H9 (cell line): ENCODE measurements at places on chromosomes 6 and 20. TPM values are rescaled to one million over a fixed set of nuclear protein-coding genes. Genes with fewer than 3 reads are reported as not detected.

DNA sequence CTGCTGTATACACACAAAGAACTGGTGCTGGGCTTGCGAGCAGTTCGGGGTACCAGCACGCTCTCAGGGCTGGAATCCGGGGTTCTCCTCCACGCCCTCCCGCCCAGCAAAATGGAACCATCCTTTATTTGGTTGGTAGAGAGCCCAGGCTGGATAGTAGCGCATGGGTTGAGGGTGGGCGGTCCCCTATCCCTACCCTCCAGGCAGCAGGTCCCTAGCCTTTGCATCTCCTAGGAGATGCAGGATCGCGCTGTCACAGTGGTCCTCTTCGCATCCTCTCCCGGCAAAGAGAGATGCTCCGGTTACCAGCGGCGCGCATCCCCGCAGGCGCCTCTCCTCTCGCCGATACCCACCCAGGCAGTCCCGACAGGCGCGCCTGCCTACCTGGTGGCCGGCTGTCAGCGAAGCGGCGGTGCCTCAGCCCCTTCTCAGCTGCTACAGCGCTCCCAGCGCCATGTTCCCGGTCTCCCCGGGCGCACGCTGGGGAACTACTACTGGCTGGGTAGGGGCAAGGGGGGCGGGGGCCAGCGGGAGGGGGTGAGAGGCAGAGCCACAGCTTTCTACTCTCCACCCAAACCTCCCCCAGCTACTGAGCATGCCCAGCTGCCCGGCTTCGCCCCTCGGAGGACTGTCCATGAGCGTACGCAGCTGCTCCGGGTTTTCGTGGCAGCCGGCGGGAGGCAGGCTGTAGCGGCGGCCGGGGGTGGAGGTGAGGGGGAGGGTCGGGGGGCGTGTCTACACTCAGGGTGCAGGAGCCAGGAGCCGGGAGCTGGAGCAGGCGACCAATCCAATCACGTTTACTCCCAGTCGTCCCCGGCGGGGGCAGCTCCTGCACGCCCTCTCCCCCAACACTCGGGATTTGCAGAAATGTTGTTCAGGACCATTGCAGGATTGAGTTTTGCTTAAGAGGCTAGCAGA lies at the start of gene PAK5:
TSS of gene PAK5 (minus strand) at position 699 of the 918 bp plus-strand sequence. CDS start 194,748 bp downstream, outside the sequence.
- H3K27me3 ChIP-seq = peaks cover 10% of the 10 kb centered on the region; the same call in 1 of the 2 replicates
- no peaks in the 10 kb centered on the region for H3K36me3 ChIP-seq
- peak; percentile 97 for DNase-seq
- 0 out of 2 replicates have a peak, but pooled peaks cover 2% of the 10 kb centered on the region for H3K4me1 ChIP-seq
- H3K4me3 ChIP-seq = peak within 1 kb of the TSS; percentile 85
- no peak within 1 kb of the TSS for H3K27ac ChIP-seq

GRCh38 chr6:156427345-156427744 lies 349.8 kb upstream of the ARID1B start:
- H3K27ac ChIP-seq = no peak overlapping the region
- H3K4me1 ChIP-seq = no peaks in the 10 kb centered on the region
- no peaks in the 10 kb centered on the region for H3K27me3 ChIP-seq
- DNase-seq = no peak

GRCh38 chr6:90907931-90908655 lies 321.2 kb upstream of the MAP3K7 start:
- no peaks in the 10 kb centered on the region for H3K4me1 ChIP-seq
- no peaks in the 10 kb centered on the region for H3K27me3 ChIP-seq
- no peaks in the 10 kb centered on the region for H3K36me3 ChIP-seq
- DNase-seq = no peak
- no peak overlapping the region for H3K4me3 ChIP-seq
- no peak overlapping the region for H3K27ac ChIP-seq

- no peak overlapping the region for H3K27ac ChIP-seq
- H3K4me3 ChIP-seq = no peak overlapping the region
Measured at GRCh38 chr20:22582386-22582963, 1.9 kb downstream of the FOXA2 start.

- H3K36me3 ChIP-seq = no peaks in the 10 kb centered on the region
- no peak for DNase-seq
- H3K27ac ChIP-seq = no peak overlapping the region
- no peaks in the 10 kb centered on the region for H3K4me1 ChIP-seq
- no peak overlapping the region for H3K4me3 ChIP-seq
- no peaks in the 10 kb centered on the region for H3K27me3 ChIP-seq
Measured at GRCh38 chr6:39958947-39959346, 24.7 kb upstream of the MOCS1 start.

DNA sequence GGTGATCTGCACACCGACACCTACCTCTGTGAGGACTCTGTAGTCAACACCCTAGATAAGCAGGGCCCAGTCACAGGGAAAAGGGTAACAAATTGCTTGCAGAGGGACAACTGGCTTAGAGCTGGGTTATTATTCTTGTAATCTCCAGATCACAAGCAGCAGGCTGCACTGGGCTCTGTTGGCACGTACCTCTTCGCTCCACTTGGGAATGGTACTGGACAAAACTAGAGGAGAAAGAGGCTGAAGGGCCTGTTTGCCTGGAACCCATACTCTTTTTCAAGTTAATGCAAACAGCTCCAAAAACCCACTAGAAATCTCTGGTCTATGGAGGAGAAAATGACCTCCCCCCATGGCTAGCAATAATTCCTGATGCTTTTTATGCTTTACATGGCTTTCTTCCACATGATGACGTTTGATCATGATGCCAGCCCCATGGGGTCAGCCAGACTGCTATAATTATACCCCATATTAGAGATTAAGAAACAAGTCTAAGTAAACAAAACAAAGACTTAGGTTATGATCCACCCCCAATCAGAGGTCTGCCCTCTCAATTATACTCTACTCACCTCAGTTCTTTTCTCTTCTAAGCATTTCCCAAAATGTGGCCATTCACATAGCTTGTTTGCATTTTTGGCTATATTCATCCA lies 190.0 kb downstream of the UNC5CL start:
- no peaks in the 10 kb centered on the region for H3K27me3 ChIP-seq
- DNase-seq = no peak
- no peak overlapping the region for H3K4me3 ChIP-seq
- 0 out of 2 replicates have a peak, but pooled peaks cover 2% of the 10 kb centered on the region for H3K4me1 ChIP-seq

DNA sequence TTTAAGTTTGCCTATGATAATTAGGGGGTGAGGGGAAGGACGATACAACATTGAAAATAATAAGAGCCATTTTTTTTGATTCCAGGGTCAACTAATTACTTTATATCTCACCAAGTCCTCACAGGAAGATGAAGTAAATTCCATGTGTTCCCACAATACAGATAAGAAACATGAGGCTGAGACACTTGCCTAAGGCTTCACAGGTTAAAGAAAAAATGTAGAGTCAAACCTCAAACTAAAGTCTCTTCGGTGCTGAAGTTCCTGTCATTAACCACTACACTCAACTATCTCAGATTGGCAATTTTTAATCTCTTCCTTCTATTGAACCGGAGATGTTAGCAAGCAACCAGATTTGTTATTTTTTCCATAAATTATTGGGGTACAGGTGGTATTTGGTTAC lies 33.0 kb downstream of the MRAP2 start:
- H3K4me1 ChIP-seq = peaks cover 10% of the 10 kb centered on the region
- no peak for DNase-seq
- no peaks in the 10 kb centered on the region for H3K27me3 ChIP-seq
- H3K36me3 ChIP-seq = peaks cover 13% of the 10 kb centered on the region

- H3K27me3 ChIP-seq = no peaks in the 10 kb centered on the region
- peaks cover 4% of the 10 kb centered on the region; the same call in 1 of the 2 replicates for H3K36me3 ChIP-seq
- no peak overlapping the region for H3K4me3 ChIP-seq
- DNase-seq = no peak
- H3K27ac ChIP-seq = no peak overlapping the region
Measured at GRCh38 chr6:81204731-81205130, 547.8 kb downstream of the TENT5A start.

DNA sequence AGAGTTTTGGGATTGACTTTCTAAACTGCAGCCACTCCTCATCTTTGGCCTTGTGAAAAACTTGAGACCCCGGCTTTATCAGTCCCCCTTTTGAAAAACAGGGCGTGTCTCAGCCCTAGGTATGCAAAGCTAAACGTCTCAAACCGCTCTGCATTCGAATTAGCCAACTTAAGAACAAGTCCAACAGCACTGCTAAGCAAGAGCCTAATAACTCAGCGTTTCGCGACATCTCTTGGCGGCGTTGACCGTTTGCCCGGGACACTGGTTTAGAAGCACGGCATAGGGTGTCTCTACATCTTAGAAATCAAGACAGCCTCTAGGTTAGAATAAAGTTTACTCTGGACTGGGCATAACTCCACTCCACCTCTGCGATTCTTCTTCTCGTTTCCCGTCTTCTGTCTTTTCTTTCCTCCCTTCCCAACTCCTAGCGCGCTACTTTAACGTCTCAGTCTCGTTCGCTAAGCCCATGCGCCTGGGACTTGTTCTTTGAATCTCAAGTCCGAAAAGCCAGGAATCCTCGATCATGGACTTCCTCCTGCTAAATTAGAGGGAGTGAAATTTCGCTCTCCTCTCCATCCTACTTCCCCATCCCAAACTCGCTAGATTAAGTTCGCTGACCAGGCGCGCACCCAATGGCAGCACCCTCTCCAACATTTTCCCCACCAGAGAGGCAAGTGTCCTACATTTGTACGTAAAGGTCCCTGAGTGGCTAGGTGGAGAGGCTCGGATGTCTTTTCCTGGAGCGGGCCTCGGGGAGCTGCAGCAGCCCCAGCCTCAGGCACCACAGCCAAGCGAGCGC lies 10.5 kb upstream of the TFAP2A start:
- H3K4me1 ChIP-seq = no peaks in the 10 kb centered on the region; the same call in 1 of the 2 replicates
- no peaks in the 10 kb centered on the region for H3K36me3 ChIP-seq
- no peak overlapping the region for H3K27ac ChIP-seq
- H3K4me3 ChIP-seq = peak overlapping the region; percentile 49
- H3K27me3 ChIP-seq = peaks cover 77% of the 10 kb centered on the region

GRCh38 chr6:62035952-62036351 lies 250.1 kb downstream of the KHDRBS2 start:
- no peaks in the 10 kb centered on the region for H3K27me3 ChIP-seq
- H3K36me3 ChIP-seq = peaks cover 7% of the 10 kb centered on the region
- H3K4me3 ChIP-seq = no peak overlapping the region
- H3K4me1 ChIP-seq = no peaks in the 10 kb centered on the region; the same call in 1 of the 2 replicates
- H3K27ac ChIP-seq = no peak overlapping the region

DNA sequence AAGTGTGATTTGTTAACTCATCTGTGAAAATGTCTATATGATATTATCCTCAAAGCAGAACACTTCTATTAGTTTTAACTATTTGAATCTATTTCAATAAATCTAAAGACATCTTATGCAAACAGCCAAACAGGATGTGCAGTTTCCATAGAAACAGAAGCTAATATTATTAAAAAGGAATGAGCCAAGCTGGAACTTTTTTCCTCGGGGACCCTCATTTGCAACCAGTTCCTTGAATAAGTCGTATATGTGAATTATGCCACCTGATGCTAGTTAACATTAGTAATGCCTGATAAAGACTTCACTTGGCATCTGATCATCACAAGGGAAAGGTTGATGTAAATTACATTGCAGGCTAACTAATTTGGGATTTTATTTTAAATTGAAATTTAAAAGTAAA lies 216.9 kb upstream of the SMLR1 start:
- H3K4me3 ChIP-seq = no peak overlapping the region
- H3K36me3 ChIP-seq = no peaks in the 10 kb centered on the region
- H3K27ac ChIP-seq = no peak overlapping the region

GRCh38 chr6:143958839-143959399 lies 49.1 kb downstream of the PLAGL1 start:
- peak overlapping the region; percentile 64 for H3K4me3 ChIP-seq
- no peak overlapping the region for H3K27ac ChIP-seq
- no peaks in the 10 kb centered on the region for H3K36me3 ChIP-seq
- peak; percentile 90 for DNase-seq
- peaks cover 70% of the 10 kb centered on the region for H3K27me3 ChIP-seq

GRCh38 chr6:138287144-138287955 lies 69.1 kb upstream of the PBOV1 start:
- no peak overlapping the region for H3K4me3 ChIP-seq
- H3K36me3 ChIP-seq = peaks cover 8% of the 10 kb centered on the region
- H3K27me3 ChIP-seq = no peaks in the 10 kb centered on the region
- H3K27ac ChIP-seq = no peak overlapping the region

DNA sequence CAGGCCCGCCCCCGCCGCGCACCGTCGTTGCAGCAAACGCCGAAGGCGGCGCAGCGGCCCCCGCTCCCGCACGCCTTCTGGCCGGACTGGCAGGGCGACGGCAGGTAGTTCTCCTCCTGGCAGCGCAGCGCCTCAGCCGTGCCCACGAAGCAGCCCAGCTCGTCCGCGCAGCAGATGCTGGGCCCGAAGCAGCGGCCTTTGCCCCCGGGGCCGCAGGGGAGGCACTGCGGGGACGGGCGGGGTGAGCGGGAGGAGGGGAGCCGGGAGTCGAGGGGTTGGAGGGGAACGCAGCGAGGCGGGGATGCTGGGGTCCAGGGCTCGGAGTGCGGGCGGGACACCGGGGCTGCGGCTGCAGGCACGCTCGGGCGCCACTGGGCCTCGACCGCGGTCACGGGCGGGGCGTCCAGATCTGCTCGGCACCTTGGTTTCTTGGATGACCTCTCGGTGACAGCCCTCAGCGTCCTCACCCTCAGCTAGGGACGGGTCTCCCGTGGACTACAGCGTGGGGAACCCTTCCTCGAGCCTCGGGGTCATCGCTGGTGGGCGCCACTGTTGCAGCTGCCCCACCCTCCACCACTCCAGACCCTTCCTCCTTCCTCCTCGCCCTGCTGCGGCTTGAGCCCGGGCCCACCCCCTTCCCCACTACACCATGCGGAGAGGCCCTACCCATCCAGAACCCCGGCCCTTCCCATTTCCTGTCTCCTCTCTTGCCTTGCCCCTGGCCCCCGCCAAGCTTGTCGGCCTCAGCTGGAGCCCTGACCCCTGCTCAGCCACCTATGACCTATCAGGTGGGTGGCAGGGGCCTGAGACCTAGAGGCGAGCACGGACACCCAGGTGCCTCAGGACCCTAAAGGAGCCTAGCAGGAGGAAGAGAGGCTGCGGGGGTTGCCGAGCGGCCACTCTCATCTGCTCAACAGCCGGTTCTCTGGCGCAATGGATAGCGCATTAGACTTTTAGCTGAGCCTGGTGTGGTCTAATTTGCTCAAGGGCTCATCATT lies 1.3 kb downstream of the AVP start:
- DNase-seq = peak; percentile 57
- no peak overlapping the region for H3K27ac ChIP-seq
- H3K4me1 ChIP-seq = no peaks in the 10 kb centered on the region; the same call in 1 of the 2 replicates
- H3K4me3 ChIP-seq = peak overlapping the region; percentile 70
- peaks cover 29% of the 10 kb centered on the region for H3K27me3 ChIP-seq
- no peaks in the 10 kb centered on the region; the same call in 1 of the 3 replicates for H3K36me3 ChIP-seq

DNA sequence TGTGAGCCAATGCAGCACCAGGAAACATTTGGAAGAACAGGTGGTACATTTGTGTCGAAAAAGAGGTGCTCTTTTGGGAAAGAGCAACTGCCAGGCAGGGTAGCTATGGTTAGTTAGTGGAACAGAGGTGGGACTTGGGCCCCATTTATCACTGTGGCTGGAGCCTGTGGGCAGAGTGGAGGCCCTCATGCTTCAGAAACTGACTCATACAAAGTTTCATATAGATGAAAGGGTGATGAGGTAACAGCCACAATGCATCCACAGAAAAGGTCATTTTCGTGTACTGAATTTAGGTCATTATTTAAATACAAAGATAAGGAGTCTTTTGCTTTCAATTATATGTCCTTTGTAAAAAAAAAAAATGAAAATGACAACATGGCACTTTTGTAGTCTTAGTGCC lies 76.4 kb upstream of the HS3ST5 start:
- no peak overlapping the region for H3K27ac ChIP-seq
- H3K4me3 ChIP-seq = no peak overlapping the region
- no peaks in the 10 kb centered on the region for H3K27me3 ChIP-seq
- no peak for DNase-seq

TP53TG5 gene
- total RNA-seq = 0.59 TPM in 1 of 2 replicates, not detected in the other

PBX2 gene
- total RNA-seq = 174 and 176 TPM in 2 replicates

GTSF1L gene
- not detected in 2 replicates for total RNA-seq

POM121L2 gene
- not detected in 2 replicates for total RNA-seq

HIVEP1 gene
- 36.5 and 44.2 TPM in 2 replicates for total RNA-seq

DEFB132 gene
- not detected in 2 replicates for total RNA-seq
